AG04450 (cell line): ENCODE measurements at places on chromosomes 2 and 18. TPM values are rescaled to one million over a fixed set of nuclear protein-coding genes. Genes with fewer than 3 reads are reported as not detected.

DNA sequence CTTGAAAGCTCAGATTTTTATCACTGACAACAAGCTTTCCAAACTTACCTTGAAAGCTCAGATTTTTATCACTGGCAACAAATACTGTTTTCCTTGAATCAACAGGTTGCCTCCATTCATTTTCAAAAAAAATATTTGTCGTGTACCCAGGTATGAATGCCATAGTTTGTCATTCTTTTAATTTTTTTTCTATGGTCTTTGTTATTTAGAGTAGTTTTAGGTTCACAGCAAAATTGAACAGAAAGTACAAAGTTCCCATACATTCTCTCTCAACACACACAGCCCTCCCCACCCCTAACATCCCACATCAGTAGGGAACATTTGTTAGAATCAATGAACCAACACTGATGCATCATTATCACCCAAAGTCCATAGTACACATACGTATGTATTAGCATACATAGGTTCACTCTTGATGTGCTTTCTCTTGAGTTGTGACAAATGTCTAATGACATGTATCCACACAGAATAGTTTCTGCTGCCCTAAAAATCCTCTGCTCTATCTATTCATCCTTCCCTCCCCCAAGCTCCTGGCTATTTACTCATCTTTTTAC, 25.9 kb downstream of the WDR33 start:
- DNase-seq = no peak

DNA sequence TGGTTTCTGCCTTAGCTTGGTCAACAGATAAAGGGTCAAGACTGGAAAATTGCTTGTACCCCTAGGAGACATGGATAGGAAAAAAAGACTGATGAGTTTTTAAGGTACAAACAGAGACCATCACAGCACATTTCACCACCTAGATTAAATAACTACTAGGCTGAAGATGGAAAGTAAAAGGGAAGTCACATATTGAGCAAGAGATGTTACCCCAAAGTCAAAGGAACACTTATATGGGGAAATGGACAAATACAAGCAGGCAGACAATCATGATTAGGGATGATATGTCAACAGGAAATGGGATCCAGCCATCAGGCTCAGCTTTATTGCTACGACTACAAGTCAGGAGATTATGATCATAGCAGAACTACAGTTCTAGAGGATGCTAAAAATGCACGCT, 1643.1 kb upstream of the CELF4 start:
- no peak for DNase-seq

Gene ALPG
- not detected in 2 replicates for polyA plus RNA-seq

- DNase-seq = no peak
Measured at GRCh38 chr2:112784199-112785189, at the start of gene IL1A. IL1A (minus strand) TSS chr2:112784493; CDS start chr2:112783770, 723 bp downstream.

DNA sequence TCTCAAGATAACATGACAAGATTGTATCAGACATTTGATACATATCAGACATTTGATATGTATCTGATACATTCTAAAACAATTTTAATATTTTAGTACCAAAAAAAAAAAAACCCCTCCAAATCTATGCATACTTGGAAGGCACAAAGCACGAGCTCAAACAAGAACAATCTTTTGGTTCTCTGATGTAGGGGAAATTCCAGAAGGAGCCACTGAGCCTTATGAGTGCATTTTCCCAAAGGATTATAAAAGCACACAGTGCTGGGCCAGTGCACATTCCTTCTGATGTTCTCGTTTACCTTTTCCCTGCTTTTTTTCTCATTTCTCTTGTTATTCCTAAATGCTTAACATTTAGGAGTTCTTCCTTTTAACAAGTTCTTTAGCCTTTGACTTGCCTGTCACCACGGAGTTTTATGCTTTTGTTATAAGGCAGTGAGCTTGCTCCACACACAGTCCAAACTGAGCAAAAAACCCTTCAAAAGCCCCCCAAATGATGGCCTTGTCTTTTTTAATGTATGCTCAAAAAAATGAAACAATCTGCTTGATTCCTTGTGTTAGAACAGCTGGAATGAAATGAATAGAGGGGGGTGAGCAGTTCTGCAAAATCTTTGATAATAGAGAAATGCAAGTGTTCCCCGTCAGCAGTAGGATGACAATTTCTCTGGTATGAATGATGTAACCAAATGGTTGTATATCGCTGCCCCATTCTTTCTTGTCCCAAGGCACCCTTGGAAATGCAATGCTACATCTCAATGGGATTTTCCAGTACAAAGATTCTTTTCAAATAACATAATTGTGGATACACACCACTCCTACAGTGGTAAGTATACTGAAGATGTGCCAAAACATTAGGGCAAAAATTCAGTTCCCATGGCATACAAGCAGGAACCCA, 597.2 kb upstream of the ZEB2 start:
- no peak for DNase-seq

Gene CYP27A1
- polyA plus RNA-seq = 25.6 and 31.0 TPM in 2 replicates

Gene TBR1
- polyA plus RNA-seq = not detected in 2 replicates

Gene STARD6
- 0.14 TPM in 1 of 2 replicates, not detected in the other for polyA plus RNA-seq

- no peak for DNase-seq
Measured at GRCh38 chr2:157024129-157024528, 233.4 kb upstream of the GALNT5 start.

Gene ITGAV
- polyA plus RNA-seq = 106 and 129 TPM in 2 replicates

- no peak for DNase-seq
Measured at GRCh38 chr2:30512243-30512886, 65.3 kb downstream of the LCLAT1 start.

Gene PECR
- polyA plus RNA-seq = 12.7 and 16.7 TPM in 2 replicates

Gene SERPINB2
- polyA plus RNA-seq = 5.3 and 6.9 TPM in 2 replicates

DNA sequence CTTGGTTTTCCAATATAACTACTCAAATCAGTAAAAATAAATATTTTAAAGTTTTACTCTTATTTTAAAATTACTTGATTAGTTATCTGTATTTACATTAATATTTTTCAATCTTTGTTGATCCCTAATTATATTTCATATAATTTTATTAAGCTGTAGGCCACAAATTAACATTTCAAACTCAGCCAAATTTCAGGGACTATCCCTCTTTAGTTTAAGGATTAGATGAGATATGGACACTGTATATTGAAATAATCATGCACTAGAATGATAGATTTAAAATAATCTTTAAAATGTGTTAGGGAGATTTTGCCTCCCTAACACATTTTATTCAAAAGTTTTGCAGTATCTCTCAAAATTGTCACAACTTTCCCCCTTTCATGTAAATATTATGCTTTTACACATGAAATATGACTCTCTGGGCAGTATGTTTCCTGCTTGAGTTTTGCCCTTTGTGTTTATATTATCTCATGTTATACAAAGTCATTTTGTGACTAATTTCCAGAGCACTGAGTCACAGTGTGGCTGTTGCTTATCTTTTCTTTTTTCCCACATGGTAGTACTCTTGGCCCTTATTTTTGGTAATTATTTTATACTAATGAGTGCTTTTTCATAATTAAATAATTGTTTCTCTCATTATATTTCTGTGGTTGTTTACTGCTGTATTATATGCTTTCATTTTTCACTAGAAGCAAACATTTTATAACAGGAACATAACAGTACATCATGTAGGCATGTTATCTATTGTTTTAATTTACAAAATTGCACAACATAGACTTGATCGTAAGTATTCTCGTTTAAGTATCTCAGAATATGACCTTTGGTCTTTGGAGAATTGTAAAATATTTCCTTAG, 1.2 kb downstream of the TFPI start:
- DNase-seq = no peak
